ENCODE measurements at places on chromosomes 16 and 17.

DNA sequence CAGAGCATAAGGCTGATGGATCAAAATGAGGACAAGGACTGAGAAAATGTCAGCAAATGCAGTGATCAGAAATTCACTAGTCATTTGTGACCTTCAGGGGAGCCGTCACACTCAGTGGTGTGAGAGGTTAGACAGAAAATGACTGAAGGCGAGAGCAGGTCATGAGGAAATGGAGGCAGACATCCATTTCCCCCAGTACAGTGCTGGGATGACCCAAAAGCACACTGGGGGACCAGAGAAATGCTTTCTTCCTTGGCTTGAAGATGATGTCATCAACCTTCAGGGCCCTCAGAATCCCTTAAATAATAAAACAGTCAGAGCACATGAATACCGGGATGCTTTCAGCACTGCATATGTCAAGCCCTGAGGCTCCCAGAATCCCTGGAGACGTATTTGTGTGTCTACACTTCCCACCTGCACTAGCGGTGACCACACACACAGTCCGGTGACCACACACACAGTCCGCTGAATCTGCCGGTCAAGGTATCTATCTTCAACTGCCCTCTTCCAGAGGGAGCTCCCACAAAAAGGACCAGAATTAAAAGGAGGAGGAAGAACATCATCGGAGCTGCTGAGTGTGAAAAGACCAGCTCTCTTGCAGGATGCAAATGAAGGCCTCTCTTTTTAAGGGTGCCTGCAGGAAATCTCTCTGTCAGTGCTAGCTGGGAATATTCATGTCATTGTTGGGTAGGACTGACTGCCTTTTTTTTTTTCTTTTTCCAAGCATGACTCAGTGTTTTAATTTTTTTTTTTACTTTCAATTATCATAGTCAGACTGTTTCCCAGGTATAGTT is 8.2 kb downstream of the UBE2O start:
- no peak for DNase-seq

DNA sequence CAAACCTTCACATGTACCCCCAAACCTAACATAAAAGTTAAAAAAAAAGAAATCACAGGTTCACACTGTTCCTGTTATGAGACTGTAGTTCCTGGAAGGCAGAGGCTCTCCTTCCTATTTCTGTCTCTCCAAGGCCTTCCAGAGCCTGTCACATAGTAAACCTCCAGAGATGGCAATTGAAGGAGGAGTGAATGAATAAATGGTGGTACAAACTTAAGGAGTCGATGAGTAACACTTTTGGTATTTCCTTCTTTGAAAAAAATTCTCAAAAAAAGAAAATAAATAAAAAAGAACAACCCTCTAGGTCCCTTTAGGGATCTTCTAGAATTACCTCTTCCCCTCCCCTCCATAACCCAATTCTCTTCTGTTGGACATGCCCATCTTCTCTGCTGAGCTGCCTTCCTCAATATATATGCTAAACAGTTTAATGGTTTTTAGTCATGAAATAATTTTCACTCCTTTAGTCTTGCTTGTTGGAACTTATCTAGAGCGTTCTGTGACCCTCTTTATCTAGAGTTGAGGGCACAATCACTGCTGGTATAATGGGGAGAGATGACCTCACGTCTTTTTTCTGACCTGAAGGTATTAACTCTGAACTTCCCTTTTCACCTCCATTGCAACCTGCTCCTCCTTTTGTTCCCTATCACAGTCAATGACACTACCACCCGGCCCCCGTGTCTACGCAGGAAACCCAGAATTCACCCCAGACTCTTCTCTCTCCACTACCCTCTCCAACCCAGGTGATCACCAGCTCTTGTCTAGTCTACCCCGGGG is 1.7 kb upstream of the TAF15 start:
- no peak for DNase-seq

DNA sequence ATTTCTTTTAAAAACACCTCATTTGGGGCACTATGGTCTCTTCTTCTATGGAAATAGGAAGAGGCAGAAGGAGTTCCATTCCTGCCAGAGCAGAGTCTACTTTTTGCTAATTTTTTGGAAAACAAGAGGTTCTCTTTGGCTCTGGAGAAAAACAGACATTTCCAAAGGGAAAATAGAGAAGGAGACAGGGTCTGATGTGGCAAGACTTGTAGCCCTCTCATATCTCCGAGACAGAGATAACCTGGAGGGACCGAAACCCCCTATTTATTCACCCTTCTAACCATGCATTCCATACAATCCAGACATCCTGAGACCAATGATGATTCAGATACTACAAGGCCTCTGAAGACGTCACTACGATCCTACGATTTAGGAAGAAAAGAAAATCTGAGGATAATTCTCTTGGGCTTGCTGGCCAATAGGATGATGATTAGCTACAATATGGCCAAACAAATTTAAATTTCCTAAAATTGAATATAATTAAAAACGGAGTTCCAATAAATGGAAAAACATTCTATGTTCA is 70.2 kb downstream of the HIC1 start:
- no peak for DNase-seq

DNA sequence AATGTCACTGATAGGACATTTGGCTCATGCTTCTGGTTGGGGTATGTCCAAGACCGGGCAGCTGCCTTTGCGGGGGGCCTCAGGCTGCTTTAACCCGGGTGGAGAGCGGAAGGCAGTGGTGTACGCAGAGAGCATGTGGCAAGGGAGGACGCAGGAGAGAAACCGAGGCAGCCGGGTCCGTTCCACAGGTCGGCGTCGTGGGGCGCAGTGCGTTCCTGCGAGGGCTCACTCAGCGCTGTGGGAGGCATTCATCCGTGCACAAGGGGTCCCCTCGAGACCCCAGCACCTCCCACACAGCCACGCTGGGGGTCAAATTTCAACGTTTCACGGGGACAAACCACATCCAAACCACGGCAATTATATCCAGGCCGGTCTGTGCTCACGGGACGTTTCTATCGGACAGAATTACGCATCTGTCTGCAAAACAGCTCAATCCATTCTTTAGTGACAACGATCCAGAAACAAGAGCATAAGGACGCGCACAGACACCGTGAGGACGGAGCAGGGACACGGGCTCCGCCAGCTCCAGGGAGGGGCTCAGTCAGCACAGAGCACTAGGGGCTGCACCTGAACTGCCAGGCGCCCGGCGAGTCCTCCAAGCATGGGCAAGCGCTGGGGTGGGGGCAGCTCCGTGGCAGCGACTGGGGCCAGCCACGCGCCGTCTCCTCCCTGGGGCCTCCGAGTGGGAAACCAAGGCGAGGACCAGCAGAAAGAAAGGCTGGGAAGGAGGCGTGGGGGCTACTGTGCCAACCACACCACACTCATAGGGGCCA is 108.4 kb upstream of the METRNL start:
- DNase-seq = no peak

GRCh38 chr16:70738083-70738977 is 52.5 kb upstream of the MTSS2 start:
- no peak for DNase-seq

DNA sequence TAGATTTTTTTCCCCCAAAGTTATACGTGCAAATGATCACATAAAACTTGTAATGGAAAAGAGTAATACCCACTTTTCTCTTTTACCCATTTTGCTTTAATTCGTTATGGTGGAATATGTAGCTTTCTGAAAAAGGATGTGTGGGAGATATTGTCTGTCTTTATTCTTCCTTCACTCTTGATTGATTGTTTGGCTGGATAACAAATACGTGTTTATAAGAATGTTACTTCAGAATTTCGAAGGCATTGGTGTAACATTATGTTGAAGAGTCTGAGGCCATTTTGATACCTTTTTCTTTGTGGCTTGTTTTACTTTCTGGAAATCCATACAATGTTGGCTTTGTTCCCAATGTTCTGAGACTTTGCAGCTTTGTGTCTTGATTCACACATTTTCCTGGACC is 71.4 kb downstream of the BCAS3 start:
- DNase-seq = no peak

- no peak for DNase-seq
Measured at GRCh38 chr17:41163828-41164227, 3.3 kb upstream of the KRTAP4-4 start.

GRCh38 chr17:64075913-64076312 is 54.0 kb downstream of the ERN1 start:
- no peak for DNase-seq

- no peak for DNase-seq
Measured at GRCh38 chr16:70706948-70707465, 21.2 kb upstream of the MTSS2 start.

GRCh38 chr16:30654856-30655255 is 3.4 kb upstream of the FBRS start:
- DNase-seq = no peak

Data from memory B cell (primary cell).